ENCODE measurements at places on chromosomes 6 and 20. TPM values are rescaled to one million over a fixed set of nuclear protein-coding genes. Genes with fewer than 3 reads are reported as not detected.

DNA sequence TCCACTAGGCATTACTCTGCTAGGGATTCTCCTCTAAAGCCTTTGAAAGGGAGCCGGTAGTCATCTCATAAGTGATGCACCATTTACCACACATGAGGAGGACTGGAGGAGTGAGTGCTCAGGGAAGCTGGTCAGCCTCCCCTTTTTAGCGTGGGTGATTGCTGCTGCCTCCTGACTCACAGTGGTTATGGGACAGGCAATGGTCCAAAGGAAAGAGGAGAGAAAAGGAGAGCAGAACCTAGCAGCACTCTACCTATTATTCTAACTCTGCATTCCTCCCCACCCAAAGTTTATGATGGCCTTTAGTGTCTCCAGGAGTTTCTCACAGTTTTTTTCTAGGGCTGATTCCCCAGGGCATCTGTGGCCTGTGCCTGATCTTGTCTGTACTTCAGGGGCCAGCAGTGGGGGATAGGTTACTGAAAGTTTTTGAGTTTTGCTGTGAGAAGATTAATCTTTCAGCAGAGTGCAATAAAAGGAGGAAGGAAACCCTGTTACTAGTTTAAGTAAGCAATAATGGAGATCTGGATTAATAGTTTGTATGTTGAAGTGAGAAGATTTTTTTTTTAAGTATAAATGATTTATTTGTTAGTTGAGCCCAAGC, 36.4 kb upstream of the GCLC start:
- H3K4me3 ChIP-seq: no peak overlapping the region
- H3K36me3 ChIP-seq: no peaks in the 10 kb centered on the region
- H3K27me3 ChIP-seq: no peaks in the 10 kb centered on the region
- DNase-seq: no peak

The HLA-DOB gene
- total RNA-seq: 3.6 TPM

GRCh38 chr6:130105996-130106704, 87.8 kb downstream of the L3MBTL3 start:
- H3K4me3 ChIP-seq: no peak overlapping the region
- no peak overlapping the region for H3K27ac ChIP-seq
- no peak for DNase-seq

GRCh38 chr6:138863321-138863720, 67.4 kb downstream of the ECT2L start:
- DNase-seq: no peak
- no peak overlapping the region for H3K4me3 ChIP-seq
- H3K27me3 ChIP-seq: no peaks in the 10 kb centered on the region
- no peak overlapping the region for H3K27ac ChIP-seq
- H3K4me1 ChIP-seq: no peaks in the 10 kb centered on the region

The WFDC5 gene
- 6.0 TPM for total RNA-seq

The TSBP1 gene
- not detected for total RNA-seq

DNA sequence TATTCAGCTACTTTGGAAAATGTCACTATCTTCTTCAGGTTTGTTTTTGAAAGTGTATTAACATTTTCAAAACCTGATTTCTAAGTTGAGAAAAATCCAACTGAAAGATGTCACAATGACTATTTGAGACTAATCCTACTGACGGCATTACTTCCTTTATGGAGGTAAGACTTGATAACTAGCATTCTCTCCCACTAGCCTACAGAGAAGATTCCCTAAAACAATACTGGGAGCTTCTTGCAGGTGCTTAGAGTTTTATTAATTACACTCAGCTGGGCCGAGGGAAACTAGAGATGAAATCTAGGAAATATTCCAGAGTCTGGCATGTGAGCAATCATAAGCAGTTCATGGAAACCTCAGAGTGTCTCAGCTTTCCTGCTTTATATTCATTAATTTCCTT, 114.0 kb downstream of the LCA5 start:
- no peaks in the 10 kb centered on the region for H3K4me1 ChIP-seq
- no peaks in the 10 kb centered on the region for H3K36me3 ChIP-seq
- H3K4me3 ChIP-seq: no peak overlapping the region
- H3K27ac ChIP-seq: no peak overlapping the region

DNA sequence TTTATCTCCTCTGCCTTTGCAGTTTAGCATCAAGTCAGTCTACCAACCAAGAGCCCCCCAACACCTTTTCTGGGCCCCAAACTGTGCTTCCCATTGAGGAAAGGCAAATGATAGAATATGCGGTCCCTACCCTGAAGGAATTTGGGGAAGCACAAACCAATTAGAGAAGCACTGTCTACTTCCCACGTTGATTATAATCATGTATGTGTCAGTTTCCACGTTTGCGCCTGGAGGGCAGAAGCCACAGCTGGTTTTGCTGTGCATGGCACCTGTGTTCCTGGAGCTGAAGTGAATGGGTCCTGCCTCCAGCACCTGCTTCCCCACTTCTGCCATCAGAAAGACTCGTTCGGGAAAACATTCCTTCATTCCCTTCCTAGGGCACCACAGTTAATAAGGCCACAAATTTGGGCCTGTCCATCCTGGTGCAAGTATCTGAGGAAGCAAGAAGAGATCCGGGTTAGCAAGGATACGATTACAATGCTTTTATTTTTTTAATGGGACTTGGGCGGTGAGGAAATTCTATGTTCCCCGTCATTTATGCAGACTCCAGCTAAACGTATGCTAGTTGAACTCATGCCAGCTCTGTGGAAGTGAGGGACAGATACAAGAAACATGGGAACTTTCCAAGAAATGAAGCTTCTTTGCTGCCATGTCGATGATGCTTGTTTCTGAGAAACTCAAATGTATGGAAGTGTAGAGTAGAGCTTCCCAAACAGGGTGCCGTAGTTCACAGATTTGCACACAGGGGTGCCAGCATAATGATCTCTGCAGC, 333.5 kb downstream of the NRN1 start:
- no peaks in the 10 kb centered on the region for H3K27me3 ChIP-seq
- H3K4me1 ChIP-seq: peaks cover 47% of the 10 kb centered on the region
- peak overlapping the region; percentile 14 for H3K27ac ChIP-seq

The ENPP1 gene
- total RNA-seq: 1.0 TPM

DNA sequence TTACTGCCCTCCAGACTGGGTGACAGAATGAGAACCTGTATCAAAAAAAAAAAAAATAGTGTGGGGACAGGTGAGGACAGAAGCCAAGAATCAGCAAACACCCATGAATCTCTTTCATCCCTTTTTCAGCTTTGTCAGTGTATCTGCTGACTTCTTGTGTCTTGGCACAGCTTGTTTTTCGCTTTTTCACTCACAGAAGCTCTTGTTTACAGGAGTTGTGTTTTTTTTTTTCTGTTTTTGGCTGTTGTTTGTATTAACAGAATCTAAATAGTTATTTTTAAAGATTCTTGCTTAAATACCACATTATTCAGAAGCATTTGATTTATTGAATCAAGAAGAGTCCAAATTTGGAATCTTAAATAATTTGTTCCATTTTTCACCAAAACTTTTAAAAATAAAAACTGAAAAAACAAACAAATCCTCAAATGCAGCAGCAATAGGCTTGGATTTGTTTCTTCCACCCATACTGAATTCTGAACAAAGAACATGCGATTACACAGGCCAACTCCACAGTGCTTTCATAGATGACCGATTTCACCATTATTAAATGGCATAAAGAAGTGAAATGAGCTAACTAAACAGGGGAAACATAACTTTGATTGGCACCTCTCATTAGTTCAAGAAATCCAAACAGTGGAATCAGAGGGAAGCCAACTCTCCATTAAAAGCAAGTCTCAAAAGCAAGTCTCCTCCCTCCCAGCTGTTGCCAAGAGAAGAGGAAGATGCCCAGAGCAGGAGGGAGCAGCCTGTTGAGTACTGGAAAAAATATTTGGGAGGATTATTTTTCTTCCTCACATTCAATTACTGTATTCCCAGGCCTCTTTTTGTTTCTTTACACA, 27.2 kb upstream of the GPR63 start:
- H3K27me3 ChIP-seq: no peaks in the 10 kb centered on the region
- no peaks in the 10 kb centered on the region for H3K36me3 ChIP-seq
- H3K4me1 ChIP-seq: no peaks in the 10 kb centered on the region
- H3K27ac ChIP-seq: no peak overlapping the region
- no peak for DNase-seq

The ZSWIM1 gene
- 7.4 TPM for total RNA-seq

GRCh38 chr20:1846341-1846740, 48.9 kb upstream of the SIRPA start:
- no peak overlapping the region for H3K27ac ChIP-seq
- H3K36me3 ChIP-seq: no peaks in the 10 kb centered on the region
- no peak for DNase-seq
- H3K4me3 ChIP-seq: no peak overlapping the region

The CLPSL1 gene
- total RNA-seq: not detected

The SCUBE3 gene
- total RNA-seq: not detected

DNA sequence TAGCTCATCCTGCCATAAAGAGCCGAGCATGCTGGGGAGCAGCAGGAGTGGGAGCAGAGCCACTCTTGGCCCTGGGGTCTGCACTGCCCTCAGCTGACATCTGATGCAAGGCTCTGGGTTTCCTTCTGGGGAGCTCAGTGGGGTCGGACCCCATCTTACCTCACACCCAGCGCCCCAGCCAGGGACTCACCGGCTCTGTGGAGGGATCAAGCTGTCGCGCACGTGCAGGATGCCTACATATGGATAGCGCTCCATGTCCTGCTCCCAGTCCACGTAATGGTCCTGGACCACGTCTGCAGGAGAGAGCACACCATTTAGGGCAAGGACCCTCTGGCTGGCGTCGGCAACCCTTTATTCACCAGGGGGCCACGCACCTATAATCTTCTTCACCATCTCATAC, 12.2 kb downstream of the LEMD2 start:
- H3K27ac ChIP-seq: no peak overlapping the region
- no peak for DNase-seq
- peaks cover 16% of the 10 kb centered on the region for H3K4me1 ChIP-seq
- no peaks in the 10 kb centered on the region for H3K27me3 ChIP-seq
- peaks cover 99% of the 10 kb centered on the region for H3K36me3 ChIP-seq
- no peak overlapping the region for H3K4me3 ChIP-seq

GRCh38 chr6:53391170-53391569, 42.4 kb upstream of the ELOVL5 start:
- H3K4me3 ChIP-seq: no peak overlapping the region
- H3K27ac ChIP-seq: no peak overlapping the region
- H3K4me1 ChIP-seq: no peaks in the 10 kb centered on the region
- no peak for DNase-seq

DNA sequence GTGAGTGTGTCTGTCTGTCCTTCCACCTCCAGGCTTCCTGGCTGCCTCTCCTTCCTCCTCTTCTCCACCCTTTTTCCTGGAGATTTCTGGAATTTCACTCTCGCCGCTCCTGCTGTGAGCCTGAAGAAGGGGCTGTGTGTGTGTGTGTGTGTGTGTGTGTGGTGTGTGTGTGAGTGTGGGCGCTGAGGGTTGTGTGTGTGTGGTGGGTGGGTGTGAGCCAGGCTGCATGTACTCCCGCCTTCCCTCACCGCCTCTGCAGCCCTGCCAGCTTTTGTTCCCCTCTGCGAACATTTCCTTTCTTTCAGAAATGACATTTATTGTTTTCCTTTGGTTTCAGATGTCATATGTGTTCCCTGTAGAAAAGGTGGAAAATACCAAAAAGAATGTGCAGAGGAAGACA, 76.0 kb downstream of the SRC start:
- H3K4me1 ChIP-seq: peaks cover 1% of the 10 kb centered on the region
- H3K36me3 ChIP-seq: no peaks in the 10 kb centered on the region
- DNase-seq: no peak
- H3K27ac ChIP-seq: no peak overlapping the region
- no peaks in the 10 kb centered on the region for H3K27me3 ChIP-seq
- H3K4me3 ChIP-seq: no peak overlapping the region

The C20orf96 gene
- total RNA-seq: 0.70 TPM

The COX4I2 gene
- total RNA-seq: 0.83 TPM
